Mesothelial cell of epicardium (in vitro differentiated cells): ENCODE measurements at places on chromosomes 5 and 9.

GRCh38 chr5:89936576-89936975 lies 473.0 kb downstream of the CETN3 start:
- no peak for DNase-seq

GRCh38 chr5:169712428-169712827 lies 75.4 kb downstream of the DOCK2 start:
- no peak for DNase-seq

- DNase-seq = no peak
These were observed 13.3 kb upstream of the SEPTIN8 start for GRCh38 chr5:132790201-132790865.

- DNase-seq = no peak
These were observed 150.1 kb downstream of the DAB2IP start for GRCh38 chr9:121801579-121801978.

- no peak for DNase-seq
These were observed 4.3 kb upstream of the SGCD start for GRCh38 chr5:156322666-156323065.

DNA sequence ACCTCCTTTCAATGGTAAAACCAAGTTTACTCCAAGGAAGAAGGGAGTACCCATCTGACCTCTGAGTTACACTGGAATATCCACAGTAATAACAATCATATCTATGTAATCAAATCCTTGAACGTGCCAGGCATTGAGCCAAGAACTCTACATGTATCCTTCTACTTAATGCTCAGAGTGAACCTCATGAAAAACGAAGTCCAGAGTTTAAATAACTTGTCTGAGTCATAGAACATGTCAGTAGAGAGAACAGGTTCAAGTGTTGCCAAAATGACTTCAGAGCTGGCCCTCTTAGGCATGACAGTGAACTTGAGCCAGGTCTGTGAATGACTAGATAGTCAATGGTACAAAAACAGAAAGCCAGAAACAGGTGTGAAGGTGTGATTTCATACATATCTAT lies 164.1 kb upstream of the ZNF618 start:
- no peak for DNase-seq

DNA sequence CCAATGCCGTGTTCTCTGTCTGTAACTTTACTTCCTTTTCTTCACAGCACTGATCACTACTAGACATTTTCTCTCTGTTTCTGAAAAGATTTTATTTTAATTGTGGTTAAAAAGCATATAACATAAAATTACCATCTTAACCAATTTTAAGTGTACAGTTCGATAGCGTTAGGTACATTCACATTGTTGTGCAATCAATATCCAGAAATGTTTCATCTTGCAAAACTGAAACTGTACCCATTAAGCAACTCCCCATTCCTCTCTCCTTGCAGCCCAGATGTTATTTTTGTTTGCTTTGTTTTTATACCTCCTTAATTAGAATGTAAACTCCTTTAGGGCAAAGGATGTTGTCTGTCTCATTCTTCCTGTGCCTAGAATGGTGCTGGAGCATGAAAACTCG lies 47.5 kb downstream of the COL27A1 start:
- no peak for DNase-seq

- no peak for DNase-seq
These were observed 28.3 kb upstream of the ERGIC1 start for GRCh38 chr5:172805736-172806255.

DNA sequence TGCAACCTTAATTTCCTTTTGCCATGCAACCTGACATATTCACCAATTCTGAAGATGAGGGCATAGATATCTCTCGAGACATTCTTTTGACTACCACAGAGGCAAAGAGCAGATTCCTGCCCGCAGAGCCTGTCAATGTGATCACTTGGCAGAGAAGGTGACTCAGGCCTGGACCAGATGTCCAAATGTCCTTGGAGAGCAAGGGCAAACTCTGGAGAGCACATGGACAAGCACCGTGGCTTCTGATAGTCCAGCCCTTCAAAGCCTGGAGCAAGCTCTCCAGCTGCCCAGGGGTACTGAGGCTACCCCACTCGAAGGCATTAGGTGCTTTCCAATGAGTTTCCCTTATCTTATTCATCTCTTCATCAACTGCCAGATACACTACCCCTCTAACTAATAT lies 50.4 kb upstream of the ALDH1B1 start:
- DNase-seq = no peak

- no peak for DNase-seq
These were observed 599 bp downstream of the NMRK1 start for GRCh38 chr9:75087289-75087823.

- DNase-seq = peak; percentile 73
These were observed 29.3 kb downstream of the CDHR2 start for GRCh38 chr5:176578391-176578808.

- DNase-seq = no peak
These were observed 70.8 kb downstream of the ERAP1 start for GRCh38 chr5:96736937-96737336.

DNA sequence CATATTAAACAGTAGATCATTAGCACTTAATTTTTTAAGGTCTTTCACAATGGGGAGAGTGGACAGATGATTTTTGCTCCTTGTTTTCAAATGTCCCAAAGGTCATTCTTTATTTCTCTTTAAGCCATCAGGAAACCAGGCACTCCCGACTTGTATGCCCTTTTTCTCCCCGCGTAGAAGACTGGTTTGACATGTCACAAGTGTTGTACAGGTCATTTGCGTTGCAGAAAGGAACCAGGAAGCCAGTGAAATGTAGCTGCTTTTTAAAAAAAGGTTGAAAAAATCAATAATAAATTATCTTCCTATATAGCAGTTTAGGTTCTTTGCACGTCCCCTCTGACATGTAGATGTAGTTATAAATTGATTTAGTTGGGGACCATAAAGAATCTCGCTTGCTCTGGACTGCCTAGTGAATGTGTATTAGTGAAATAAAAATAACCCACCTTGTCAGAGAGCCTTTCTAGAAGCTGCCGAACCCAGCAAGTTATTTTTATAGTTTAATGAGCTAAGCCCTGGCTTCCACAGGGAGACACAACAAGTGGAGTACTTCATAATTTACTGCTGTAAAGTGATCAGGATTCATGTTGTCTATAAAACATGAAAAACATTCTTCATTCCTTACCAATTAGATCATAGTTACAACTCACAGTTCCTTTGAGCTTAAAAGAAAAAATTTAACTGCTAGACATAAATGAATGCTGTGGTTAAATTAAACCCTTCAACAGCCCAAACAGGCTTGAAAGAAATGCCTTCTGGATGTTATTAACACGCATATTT lies 404.6 kb downstream of the CSNK1G3 start:
- no peak for DNase-seq

- DNase-seq = no peak
These were observed 608 bp downstream of the ELOVL7 start for GRCh38 chr5:60843386-60843935.

GRCh38 chr5:132226516-132227234 lies 978 bp downstream of the P4HA2 start:
- DNase-seq = peak; percentile 31

GRCh38 chr5:131186561-131187256 lies 16.0 kb downstream of the LYRM7 start:
- DNase-seq = no peak

DNA sequence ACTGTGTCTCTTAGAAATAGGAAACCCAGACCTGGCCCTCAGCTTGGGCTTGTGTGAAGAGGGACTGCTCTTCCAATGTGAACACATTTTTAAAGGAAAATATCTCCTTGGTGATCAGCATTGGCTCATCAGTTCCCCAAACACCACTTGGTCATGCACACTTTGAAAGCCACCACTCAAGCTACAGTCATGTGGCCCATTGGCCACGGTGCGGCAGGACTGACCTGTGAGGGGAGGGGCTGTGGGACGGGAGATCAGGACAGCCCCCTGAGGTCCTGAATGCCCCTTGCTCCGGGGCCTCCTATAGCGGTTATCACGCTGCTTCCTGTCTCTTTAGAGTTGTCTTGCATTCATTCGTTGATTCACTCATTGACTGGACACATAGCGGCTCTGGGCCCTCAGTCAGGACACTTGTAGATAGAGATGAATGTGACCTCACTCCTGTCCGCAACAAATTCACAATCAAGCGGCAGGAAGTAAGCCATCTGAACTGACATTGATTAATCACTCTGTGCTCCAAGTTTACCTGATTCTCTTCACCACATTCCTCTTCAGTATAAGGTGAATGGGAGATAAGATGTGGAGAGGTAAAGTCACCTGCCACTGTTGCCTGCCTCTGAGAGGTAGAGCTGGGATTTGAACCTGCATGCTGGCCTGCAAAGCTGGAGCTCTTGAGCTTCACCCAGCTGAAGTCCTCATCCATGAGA lies 73.1 kb downstream of the COL15A1 start:
- peak; percentile 11 for DNase-seq

GRCh38 chr9:81391457-81391825 lies 297.9 kb downstream of the TLE1 start:
- no peak for DNase-seq

DNA sequence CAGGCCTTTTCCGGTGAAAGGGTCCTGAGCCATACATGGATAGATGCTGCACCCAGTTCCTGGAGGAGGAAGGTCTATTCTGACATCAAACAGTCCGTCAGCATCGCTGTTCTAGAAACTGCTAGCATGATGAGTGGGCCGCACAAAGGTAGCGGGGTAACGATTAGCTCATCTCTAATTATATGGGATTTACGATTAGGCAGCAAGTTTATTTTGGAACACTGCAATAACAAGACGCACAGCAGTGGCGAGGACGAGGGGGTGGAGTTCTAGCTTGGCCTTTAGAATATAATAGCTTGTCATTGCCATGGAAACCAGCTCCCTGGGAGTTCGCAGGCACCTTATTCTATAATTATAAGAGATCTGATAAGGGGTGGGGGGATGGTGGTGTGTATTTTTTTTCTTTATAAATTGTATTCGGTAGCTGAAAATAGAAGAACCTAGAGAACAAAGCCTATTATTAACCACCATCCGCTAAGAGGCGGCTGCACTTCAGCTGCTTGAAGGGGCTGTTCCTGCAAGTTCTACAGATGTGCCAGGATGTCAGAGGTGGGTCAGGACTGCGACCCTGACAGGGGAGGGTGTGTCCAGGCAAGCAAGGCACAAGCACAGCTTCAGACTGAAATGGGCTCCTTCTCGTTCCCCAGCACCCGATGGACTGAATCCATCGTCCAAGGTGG lies 311.0 kb downstream of the AGTPBP1 start:
- DNase-seq = no peak

- DNase-seq = no peak
These were observed 138.8 kb upstream of the LMX1B start for GRCh38 chr9:126474786-126475485.

GRCh38 chr5:159263569-159263905 lies 447 bp downstream of the UBLCP1 start:
- no peak for DNase-seq

DNA sequence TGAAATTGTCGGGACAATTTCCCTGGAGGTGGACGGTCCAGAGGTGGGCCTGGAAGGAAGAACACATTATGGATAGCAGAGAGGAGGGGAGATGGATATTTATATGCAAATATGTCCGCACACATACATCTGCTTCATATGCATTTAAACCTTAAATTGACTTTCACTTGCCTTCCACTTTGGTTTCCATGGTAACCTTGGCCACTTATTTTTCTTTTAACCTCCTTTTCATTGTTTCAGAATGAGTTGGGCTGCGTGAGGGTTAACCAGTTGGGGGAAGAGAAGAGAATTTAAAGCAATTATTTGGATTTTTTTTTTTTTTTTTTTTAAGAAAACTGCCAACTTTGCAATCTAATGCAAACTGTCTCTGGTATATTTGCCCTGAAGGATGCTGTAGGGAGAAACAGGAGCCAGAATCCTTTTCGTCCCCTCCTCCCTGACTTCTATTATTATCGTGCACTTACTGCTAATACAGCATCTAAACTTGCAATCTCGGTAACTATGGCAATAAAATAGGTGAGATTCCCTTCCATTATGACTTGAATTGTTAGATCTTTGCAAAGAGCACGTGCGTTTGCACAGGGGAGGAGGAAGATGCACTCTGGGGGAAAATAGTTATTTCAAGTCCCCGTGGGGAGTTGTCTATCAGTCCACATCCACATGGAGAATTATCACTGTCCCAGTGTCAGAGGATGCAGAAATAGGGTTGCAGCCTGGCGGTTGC lies 35.6 kb downstream of the TLR4 start:
- DNase-seq = no peak

GRCh38 chr5:34686762-34687268 lies 30.7 kb downstream of the RAI14 start:
- DNase-seq = peak; percentile 24

GRCh38 chr5:160209917-160210316 lies 19.4 kb upstream of the FABP6 start:
- DNase-seq = no peak

DNA sequence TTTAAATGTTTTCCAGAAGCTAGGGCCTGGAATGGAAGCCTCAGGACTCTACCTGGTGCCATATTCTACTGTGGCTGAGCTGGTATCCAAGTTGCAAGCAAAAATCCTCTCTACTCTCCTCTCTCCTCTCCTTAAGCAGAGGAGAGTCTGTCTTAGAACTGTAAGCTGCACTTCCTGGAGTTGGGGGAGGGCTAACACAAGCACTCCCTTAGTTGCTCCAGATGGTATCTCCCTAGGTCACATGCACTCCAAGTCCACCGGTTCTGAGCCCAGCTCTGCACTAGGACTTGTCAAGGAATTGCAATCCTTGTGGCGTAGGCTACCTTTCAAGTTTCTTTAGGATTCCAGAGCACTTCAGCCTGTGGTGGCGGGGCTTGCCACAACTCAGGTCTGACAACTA lies 513.9 kb upstream of the RGMB start:
- DNase-seq = no peak

- DNase-seq = no peak
These were observed 355.5 kb downstream of the TLR4 start for GRCh38 chr9:118059484-118060278.

DNA sequence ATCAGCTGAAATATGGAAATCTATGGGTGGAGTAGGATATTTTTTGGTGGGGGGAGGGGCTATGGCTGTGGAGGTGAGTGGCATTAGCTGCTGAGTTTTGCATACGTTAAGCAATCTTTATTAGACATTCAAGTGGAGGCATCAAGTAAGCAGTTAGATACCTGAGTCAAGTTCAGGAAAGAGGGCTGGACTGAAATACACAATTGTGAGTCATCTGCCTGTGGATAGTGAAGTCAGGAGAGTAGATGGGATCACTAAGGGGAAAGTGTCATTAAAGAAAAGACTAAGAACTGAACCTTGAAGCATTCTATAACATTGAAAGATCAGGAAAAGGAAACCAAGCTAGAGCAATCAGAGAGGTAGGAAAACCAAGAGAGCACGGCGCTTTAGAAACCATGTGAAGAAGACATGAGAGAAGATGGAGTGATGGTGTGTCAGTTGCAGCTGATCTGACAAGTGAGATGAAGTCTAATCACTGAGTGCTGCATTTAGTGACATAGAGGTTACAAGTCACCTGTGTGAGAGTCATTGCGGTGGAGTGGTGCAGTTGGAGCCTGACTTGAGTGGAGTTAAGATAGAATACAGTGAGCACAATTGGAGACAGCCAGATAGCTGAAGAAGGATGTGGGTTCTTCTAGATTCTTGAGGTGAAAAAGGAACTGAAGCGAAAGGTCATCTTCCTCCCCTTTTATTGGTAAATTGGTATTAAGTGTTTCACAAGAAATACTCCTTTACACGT lies 88.7 kb downstream of the PIP5K1B start:
- DNase-seq = no peak

DNA sequence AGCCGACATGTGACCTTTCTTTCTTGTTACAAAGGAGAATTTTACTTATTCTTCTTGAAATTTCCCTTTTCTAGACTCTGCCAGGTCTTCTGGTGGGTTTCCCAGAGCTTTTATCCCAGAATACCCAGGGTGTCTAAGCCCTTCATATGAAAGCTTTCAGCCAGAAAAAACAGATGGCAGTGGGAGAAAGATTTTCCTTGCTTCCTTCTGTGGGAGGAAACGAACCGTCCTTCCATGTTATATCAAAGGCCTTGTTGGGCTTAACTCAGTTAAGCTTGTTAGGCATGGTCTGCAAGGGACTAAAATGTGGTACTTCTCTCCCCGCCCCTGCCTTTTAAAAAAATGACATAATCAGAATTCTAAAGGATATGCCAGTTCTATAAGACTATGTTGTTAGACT lies 47.5 kb downstream of the SPATA31D1 start:
- no peak for DNase-seq
